ENCODE measurements at places on chromosomes 4 and X. TPM values are rescaled to one million over a fixed set of nuclear protein-coding genes. Genes with fewer than 3 reads are reported as not detected.

DDX53 gene
- not detected for total RNA-seq

MXD4 gene
- total RNA-seq, result 34.5 TPM

CCKAR gene
- total RNA-seq, result not detected

AMER1 gene
- 7.6 TPM for total RNA-seq

SPOCK3 gene
- 5.1 TPM for total RNA-seq

SLC10A3 gene
- 23.4 TPM for total RNA-seq

SCRG1 gene
- total RNA-seq, result 2.3 TPM

HPSE gene
- total RNA-seq, result 1.1 TPM

TBC1D1 gene
- 191 TPM for total RNA-seq

ETDB gene
- total RNA-seq, result not detected

RS1 gene
- not detected for total RNA-seq

MAP9 gene
- total RNA-seq, result 12.3 TPM
